ENCODE measurements at places on chromosomes 12 and 14. TPM values are rescaled to one million over a fixed set of nuclear protein-coding genes. Genes with fewer than 3 reads are reported as not detected.

GRCh38 chr12:1517734-1518525, 76.5 kb downstream of the FBXL14 start:
- no peak overlapping the region for H3K4me3 ChIP-seq
- H3K4me1 ChIP-seq, result peaks cover 26% of the 10 kb centered on the region
- H3K27me3 ChIP-seq, result no peaks in the 10 kb centered on the region
- no peak for DNase-seq
- H3K27ac ChIP-seq, result peak overlapping the region; percentile 70

GRCh38 chr12:52152905-52153317, 38.9 kb downstream of the KRT80 start:
- H3K4me3 ChIP-seq, result no peak overlapping the region
- H3K27ac ChIP-seq, result no peak overlapping the region

Gene CCDC177
- not detected for total RNA-seq

DNA sequence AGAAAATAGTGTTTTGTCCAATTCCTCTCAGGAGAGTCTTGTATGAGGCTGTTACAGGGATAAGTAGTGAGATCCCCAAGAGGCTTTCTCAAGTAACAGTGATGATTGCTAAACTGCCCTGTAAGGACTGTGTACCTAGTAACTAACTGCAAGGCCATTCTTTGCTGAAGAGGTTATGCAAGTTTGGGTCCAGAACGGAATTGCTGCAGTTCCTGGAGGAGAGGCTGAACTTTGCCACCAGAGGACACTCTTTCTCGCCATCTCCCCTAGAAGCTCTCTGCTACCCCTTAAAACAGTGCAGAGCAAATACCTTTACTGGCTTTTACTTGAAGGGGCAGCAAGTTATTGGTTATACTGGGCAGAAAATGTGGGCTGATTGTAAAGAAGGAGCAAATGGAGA, 180.0 kb downstream of the RBM19 start:
- H3K36me3 ChIP-seq, result no peaks in the 10 kb centered on the region
- no peak overlapping the region for H3K27ac ChIP-seq
- peaks cover 45% of the 10 kb centered on the region for H3K27me3 ChIP-seq
- H3K4me3 ChIP-seq, result no peak overlapping the region

DNA sequence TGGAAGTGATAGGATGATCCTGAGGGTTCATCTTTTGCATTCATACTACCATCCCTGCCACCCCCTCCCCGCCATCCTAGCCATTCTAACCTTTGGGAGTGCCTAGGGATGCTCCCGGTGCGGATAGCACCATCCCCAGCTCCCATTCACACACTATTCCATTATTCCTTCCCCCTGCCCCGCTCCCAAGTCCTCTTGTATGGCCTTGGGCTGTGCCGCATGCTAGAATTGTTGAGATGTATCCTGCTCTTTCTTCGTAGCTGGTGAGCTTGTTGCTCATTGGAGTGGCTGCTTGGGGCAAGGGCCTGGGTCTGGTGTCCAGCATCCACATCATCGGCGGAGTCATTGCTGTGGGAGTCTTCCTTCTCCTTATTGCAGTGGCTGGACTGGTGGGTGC, 644 bp downstream of the TSPAN31 start:
- H3K27ac ChIP-seq, result peak overlapping the region; percentile 98
- peaks cover 37% of the 10 kb centered on the region for H3K36me3 ChIP-seq

- no peaks in the 10 kb centered on the region for H3K36me3 ChIP-seq
- no peak overlapping the region for H3K27ac ChIP-seq
- peaks cover 3% of the 10 kb centered on the region for H3K27me3 ChIP-seq
Observed at GRCh38 chr12:121139286-121139685, 6.6 kb downstream of the P2RX7 start.

Gene OAS1
- total RNA-seq, result 3.6 TPM

DNA sequence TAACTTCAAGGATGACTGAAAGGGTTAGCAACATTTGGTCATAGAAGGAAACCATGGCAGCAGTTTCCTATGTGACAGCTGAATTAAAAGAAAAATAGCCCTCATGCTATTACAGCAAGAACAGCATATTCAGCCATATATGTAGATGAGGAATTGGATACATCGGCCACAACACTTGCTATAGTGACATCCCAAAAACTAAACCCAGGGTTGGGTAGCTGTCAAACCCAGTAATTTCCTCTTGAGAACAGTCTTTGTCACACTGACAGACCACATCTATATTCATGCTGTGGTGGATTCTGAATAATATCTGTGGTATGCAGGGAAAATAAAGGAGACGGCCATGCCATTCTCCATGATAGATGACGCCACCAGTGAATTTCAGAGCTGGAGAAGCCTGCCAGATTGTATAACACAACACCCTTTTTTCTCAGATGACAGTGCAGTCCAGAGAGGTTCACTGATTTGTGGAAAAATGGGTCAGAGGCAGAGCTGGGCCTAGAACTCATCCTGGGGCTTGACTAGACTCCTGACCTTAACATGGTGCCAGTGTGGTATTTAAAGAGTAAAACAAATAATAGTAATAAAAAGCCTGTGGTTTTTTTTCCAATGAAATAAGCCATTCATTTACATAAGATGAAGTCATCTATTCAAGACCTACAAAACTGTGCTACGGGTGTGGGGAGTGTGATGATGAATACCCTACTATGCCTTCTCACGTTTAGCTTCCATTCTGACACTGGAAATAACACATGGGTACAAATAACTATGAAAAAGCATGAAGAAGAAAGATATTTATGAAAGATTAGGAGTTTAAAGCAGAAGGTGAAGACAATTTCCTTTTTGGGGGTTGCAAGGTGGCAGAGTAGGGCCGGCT, 32.3 kb downstream of the EFCAB11 start:
- no peaks in the 10 kb centered on the region for H3K36me3 ChIP-seq
- peak; percentile 85 for DNase-seq
- H3K4me1 ChIP-seq, result peaks cover 22% of the 10 kb centered on the region
- H3K27ac ChIP-seq, result peak overlapping the region; percentile 97

- H3K4me3 ChIP-seq, result no peak overlapping the region
- no peaks in the 10 kb centered on the region for H3K27me3 ChIP-seq
- no peaks in the 10 kb centered on the region for H3K4me1 ChIP-seq
- no peak overlapping the region for H3K27ac ChIP-seq
Observed at GRCh38 chr12:130437555-130438242, 100.0 kb downstream of the PIWIL1 start.

Gene AKAP6
- 2.2 TPM for total RNA-seq
